ENCODE measurements at places on chromosomes 12 and 14. TPM values are rescaled to one million over a fixed set of nuclear protein-coding genes. Genes with fewer than 3 reads are reported as not detected.

The OR4E2 gene
- total RNA-seq = not detected

The GPRC5A gene
- total RNA-seq = 0.31 TPM

The LRP1-AS gene
- total RNA-seq = not detected

The ATG14 gene
- total RNA-seq = 22.6 TPM

The TGM1 gene
- 0.94 TPM for total RNA-seq

The HECTD1 gene
- total RNA-seq = 388 TPM

The TMEM106C gene
- total RNA-seq = 73.6 TPM

The RAB21 gene
- 17.6 TPM for total RNA-seq

The LRFN5 gene
- 93.0 TPM for total RNA-seq

The CD163 gene
- total RNA-seq = 1.4 TPM

The KLRC1 gene
- not detected for total RNA-seq

The CPM gene
- 1.7 TPM for total RNA-seq

The TMEM263 gene
- 44.6 TPM for total RNA-seq

The CNTN1 gene
- 385 TPM for total RNA-seq

The PTHLH gene
- total RNA-seq = not detected

The SIX1 gene
- total RNA-seq = 0.47 TPM

The STAT2 gene
- 84.4 TPM for total RNA-seq

The FIGNL2 gene
- total RNA-seq = 0.47 TPM

The RIMKLB gene
- total RNA-seq = 220 TPM

The SLCO1B3 gene
- total RNA-seq = 0.47 TPM

The PRIM1 gene
- total RNA-seq = 32.8 TPM

The EGLN3 gene
- 9.7 TPM for total RNA-seq

The SLCO1C1 gene
- total RNA-seq = 32.9 TPM

The CLEC1B gene
- not detected for total RNA-seq

The ORMDL2 gene
- total RNA-seq = 6.2 TPM

The MSRB3 gene
- 3.9 TPM for total RNA-seq

Measured in occipital lobe (tissue), 3 donors.